ENCODE measurements at places on chromosomes 7 and 10.

- DNase-seq, result no peak
These were observed 296.7 kb downstream of the GFRA1 start for GRCh38 chr10:115976342-115976741.

GRCh38 chr7:141053626-141054025 is 20.2 kb upstream of the TMEM178B start:
- peak; percentile 12 for DNase-seq

GRCh38 chr10:72503241-72503640 is 122.6 kb downstream of the MICU1 start:
- DNase-seq, result no peak

DNA sequence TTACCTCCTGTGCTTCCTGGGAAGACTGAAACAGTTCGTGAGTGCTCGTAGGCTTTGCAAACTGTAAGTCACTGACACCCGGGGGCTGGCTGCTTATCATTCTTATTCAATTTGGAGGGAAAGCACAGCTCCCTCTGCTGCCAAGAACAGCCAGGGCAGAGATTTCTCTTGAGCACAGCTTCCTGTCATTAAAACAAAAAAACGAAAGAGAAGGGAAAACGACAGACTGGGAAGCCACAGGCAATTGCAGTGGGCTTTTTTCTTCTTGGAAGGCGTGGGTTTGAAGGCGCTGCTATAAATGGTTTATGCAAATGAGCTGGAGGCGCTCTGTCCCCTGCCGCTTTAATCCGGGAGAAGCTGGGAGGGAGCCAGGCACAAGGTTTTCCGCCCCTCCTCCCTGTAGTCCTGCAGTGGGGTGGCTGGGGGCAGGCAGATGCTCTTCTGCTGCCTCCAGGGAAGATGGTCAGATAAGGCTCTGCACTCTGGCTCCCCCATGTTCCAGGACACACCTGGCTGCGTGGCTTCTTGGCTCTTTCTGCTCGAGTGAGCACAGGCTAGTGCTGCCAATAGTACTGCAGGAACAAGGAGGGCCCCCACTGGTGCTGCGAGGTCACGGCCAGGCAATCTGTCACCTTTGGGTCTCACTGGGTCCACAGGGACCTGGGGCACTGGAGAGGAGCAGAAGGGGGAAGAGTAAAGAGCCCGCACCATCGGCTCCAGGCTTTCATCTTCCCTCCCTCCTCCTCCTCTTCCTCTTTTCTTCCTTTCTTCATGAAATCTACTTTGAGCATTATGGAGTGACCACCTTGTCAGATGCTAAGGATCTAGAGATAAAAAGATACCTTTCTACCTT is 49.5 kb downstream of the NEURL1 start:
- DNase-seq, result peak; percentile 87
